ENCODE measurements at places on chromosomes 4 and X.
A peak's percentile ranks its signal among the peaks of the same experiment; 100 is the strongest.

- DNase-seq, result no peak
Measured at GRCh38 chr4:77601614-77602187, 3.9 kb upstream of the CXCL13 start.

GRCh38 chrX:136028383-136028984 is 43.2 kb downstream of the SLC9A6 start:
- no peak for DNase-seq

DNA sequence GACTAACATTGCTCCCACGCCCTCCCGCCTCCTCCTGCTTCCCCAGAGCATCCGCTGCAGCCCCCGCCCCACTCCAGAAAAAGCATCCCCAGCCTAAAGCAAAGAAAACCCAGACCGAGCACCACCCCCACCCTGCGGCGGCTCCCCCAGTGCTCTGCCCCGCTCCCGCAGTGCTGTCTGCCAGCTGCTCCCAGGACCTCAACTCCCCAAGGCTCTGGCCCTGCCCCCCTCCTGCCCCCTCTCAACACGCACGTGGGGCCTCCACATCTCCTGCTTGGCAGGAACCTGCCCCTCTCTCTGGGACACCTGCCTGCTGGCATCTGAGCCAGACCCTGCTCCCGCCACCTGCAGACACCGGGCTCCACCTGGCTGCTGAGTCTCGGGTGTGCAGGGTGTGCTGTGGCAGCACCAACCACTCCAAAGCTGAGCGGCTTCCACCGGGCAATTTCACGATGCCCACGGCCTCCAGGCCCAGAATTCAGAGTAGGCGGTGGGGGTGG is 79.4 kb downstream of the FAM53A start:
- DNase-seq, result peak; percentile 36

GRCh38 chr4:121765971-121766538 is 1.1 kb upstream of the SMIM43 start:
- no peak for DNase-seq

DNA sequence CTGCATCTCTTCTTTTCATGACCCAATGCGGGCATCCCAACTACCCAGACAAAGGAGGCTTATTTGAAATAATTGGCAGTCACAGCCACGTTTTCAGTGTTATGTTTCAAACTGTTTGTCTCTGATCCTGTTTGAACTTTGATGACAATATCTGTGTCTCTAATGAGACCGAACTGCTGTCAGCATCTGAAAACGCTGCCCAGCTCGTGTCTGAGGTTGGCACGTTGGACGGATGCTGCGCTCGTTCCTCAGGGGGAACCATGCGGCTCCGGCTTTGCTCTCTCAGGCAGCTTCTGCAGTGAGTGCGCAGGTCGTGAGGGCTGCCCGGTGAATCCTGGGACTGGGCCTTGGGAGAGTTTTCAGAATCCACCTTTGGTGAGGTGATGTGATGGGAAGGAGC is 58.4 kb upstream of the SORBS2 start:
- no peak for DNase-seq

DNA sequence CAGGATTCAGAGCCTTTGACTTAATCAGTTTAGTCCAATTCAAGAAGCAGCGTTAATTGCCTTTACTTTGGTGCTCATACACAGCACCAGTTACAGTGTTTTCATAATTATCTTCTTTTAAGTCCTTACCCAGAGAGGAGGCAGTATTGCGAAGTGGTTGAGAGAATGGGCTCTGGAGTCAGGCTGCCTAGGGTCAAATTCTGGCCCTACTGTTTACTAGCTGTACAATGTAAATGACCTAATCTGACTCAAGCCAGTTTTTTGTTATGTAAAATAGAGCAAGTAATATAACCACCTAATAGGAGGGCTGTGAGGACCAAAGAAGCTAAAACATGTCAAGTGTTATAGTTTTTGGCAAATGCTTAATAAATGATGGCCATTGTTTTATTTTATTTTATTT is 27.6 kb downstream of the WDR44 start:
- no peak for DNase-seq

DNA sequence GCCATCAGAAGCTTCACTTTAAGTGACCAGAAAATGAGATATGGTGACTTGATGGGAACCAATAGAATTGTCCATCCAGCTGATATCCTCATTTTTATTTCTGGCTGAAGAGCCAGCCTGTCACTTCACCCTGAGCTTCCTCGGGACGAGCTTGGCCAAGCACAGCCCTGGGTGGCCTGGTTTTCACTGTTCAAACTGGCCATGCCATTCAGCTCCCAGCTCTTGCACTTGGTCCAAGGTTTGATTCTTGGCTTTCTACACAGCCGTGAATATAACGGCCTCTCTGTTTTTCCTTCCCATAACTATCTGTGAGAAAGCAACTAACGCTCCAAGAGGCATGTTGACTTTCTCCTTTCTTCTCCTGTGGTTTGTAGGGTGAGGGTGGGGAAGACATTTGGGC is 71.9 kb downstream of the LIMCH1 start:
- DNase-seq, result no peak

DNA sequence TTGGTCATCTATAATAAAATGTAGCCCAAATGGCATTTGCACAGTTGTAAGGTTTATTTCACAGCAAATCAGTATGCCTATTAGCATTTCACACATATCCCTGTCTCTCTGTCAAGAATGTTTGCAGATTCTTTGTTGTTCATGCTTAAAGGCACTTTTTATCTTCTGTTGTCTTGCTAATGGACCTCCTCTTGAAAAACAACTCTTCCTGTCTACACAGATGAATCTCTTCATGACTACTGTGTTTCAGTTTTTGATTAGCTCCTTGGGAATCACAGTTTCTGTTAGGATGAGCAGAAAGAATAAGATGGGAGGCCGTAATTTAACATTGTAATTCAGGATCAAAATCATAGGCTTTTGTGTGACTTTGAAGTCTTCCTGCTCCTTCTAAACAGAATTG is 35.5 kb upstream of the SLC4A4 start:
- no peak for DNase-seq

GRCh38 chr4:159015841-159016240 is 87.0 kb upstream of the RAPGEF2 start:
- no peak for DNase-seq

DNA sequence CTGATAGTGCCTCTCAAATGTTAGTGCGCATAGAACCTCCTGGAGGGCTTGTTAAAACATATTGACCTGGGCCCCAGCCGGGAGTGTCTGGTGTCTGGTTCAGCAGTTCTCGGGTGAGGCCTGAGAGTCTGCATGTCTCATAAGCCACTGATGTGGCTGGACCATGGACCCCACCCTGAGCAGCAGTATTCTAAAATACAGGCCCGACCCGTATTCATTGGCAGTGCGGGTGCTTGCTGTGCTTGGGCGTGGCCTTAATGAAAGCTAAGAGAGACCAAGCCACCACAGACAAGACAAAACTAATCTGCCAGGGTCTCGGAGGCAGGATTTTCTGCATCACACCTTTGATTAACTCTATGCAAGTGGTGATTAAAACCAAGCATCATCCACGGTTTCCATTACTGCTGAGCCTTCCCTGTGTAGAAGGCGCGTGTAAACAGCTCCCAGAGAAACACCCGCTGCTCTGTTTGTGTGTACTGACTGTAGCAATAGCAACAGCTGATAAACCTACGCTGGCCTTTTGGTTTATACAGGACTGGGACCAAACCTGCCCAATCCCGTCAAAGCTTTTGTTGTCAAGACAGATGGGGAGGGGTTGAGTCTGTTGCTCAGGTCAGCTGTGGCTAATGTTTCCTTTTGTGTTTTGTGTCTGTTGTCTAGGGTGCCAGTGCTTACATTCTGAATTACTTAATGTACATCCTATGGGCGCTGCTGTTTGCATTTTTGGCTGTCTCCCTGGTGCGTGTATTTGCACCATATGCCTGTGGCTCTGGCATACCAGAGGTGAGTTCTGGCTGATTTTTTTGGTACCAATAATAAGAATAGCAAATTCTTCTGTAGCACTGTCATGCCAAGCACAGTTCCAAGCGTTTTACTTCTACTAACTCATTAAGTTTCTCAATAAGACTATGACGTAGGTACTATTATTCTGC is 40.8 kb downstream of the CLCN4 start:
- no peak for DNase-seq

GRCh38 chr4:85826060-85826678 is 351.2 kb downstream of the ARHGAP24 start:
- DNase-seq, result no peak

DNA sequence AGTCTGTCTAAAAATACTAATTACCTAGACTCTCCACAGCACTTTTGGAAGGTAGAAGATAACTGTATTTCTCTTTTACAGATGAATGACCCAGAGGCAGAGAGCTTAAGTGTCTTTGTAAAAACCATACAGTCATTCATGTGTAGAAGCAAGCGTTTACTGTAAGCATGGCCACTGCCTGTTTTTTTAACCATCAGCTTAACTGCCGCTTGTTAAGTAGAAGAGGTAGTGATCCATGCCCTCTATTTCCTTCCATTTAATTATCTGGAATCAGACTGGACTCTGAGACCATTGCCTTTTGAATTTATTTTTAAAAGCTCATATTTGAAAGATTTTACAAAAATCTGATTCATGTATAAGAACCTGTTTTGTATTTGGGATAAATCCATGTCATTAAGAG is 111.2 kb upstream of the TECRL start:
- no peak for DNase-seq

- no peak for DNase-seq
Measured at GRCh38 chr4:174654634-174655033, 132.3 kb upstream of the HPGD start.

- DNase-seq, result no peak
Measured at GRCh38 chr4:25965629-25966028, 51.6 kb downstream of the SMIM20 start.

- DNase-seq, result no peak
Measured at GRCh38 chr4:175253184-175253902, 335.2 kb downstream of the ADAM29 start.

GRCh38 chr4:7805533-7806337 is 133.9 kb downstream of the AFAP1 start:
- no peak for DNase-seq

GRCh38 chrX:47170861-47171692 is 22.6 kb upstream of the UBA1 start:
- DNase-seq, result no peak

DNA sequence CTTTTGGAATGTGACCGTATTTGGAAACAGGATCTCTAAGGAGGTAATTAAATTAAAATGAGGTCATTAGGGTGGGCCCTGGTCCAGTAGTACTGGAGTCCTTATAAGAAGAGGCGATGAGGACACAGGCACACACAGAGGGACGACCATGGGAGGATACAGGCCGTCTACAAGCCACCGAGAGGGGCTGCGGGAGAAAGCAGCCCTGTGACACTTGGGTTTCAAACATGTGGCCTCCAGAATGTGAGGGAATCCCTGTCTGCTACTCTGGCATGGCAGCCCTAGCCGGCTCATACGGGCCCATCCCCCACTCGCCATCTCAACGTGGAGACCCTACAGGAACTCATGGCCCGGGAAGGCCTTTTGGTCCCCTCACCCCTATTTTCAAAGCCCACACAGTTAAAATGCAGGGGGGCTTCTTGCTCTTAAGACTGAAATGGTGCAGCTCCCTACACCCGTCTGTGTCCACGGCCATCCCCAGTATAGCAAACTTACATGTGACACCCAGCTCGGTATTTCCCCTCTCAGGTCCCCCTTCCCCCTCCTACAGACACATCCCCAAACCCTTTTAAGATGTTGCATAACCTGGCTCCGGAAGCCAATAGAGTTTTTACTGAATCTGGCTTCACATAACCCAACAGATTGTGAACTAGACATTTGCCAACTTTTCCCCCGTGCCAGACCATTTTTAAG is 124.1 kb upstream of the TBL1X start:
- no peak for DNase-seq

- peak; percentile 16 for DNase-seq
Measured at GRCh38 chrX:129654652-129655546, at the start of gene APLN. Gene APLN, minus strand, starts transcription at chrX:129654956. Its CDS starts 326 bp downstream, at chrX:129654630.

GRCh38 chr4:10099499-10100325 is 16.9 kb downstream of the WDR1 start:
- DNase-seq, result peak; percentile 38

GRCh38 chr4:36037127-36037526 is 207.2 kb downstream of the ARAP2 start:
- DNase-seq, result no peak

DNA sequence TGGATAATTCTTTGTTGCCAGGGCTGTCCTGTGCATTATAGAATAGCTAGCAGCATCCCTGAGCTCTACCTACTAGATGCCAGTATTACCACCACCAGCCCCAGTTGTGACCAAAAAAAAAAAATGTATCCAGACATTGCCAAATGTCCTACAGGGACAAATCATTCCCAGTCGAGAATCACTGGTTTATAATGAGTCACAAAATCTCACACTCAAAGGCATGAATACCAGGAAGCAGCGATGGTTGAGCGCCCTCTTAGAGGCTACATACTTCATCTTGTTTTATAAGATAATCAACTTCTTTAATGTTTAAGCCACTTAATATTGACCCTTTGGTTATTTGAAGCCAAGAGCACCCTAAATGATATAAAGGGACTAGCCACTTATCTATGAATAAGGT is 297.3 kb downstream of the DHX15 start:
- DNase-seq, result no peak

GRCh38 chr4:21470535-21470934 is 478.0 kb downstream of the KCNIP4 start:
- no peak for DNase-seq

- no peak for DNase-seq
Measured at GRCh38 chrX:96425200-96425599, 259.4 kb upstream of the DIAPH2 start.

GRCh38 chrX:114797494-114797893 is 213.6 kb downstream of the HTR2C start:
- no peak for DNase-seq

DNA sequence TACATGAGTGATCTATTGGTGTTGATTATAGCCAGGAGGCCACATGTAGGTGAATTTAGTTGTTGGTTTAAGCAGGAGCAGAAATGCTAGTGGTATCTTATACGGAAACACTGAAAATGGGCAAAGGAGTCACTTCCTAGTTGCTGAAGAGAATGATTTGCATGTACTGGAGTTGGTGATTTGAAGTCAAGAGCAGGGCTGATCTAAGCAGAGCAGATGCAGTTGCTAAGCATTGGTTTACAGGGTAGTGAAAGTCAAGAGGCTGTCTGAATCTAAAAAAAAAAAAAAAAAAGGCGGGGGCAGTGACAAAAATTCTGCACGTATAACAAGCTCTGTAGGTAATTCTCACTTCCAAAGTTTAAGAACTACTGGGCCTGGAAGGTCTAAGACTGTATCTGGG is 90.4 kb upstream of the HPRT1 start:
- DNase-seq, result no peak

GRCh38 chrX:83469551-83469950 is 38.5 kb upstream of the POU3F4 start:
- peak; percentile 3 for DNase-seq
